ENCODE measurements at places on chromosomes 12 and 14. TPM values are rescaled to one million over a fixed set of nuclear protein-coding genes. Genes with fewer than 3 reads are reported as not detected.

GRCh38 chr14:96722736-96723135 lies 74.4 kb upstream of the VRK1 start:
- no peak for DNase-seq

DNA sequence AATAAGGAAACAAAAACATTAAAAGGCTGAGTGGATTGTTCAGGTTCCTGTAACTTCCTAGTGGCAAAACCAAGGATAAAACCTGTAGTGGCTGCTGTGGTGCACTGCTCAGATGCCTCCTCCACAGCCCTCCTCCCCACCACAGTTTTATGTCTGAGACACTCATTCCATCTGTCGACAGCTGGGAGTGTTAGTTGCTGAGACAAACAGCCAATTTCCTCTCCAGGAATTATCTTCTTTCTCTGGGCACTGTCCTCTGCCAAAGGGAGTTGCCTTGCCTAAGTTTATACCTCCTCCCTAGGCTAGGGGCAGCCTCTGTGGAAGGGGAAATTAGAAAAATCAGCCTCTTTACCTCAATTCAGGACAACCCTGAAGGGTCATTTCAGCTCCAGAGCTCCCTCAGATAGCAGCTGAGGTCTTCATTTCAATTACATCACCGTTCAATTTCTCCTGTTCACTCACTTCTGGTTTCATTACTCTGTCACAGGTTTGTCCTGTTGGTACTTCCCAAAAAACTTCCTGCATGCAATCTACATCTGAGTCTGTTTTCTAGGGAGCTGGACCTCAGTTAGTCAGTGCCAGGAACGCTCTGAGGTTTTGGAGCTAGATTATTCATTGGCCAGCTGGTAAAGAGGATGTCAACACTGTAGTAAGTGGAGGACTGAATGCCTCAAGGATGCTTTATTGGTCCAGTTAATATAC lies 74.9 kb upstream of the ATP2B1 start:
- peak; percentile 59 for DNase-seq

DNA sequence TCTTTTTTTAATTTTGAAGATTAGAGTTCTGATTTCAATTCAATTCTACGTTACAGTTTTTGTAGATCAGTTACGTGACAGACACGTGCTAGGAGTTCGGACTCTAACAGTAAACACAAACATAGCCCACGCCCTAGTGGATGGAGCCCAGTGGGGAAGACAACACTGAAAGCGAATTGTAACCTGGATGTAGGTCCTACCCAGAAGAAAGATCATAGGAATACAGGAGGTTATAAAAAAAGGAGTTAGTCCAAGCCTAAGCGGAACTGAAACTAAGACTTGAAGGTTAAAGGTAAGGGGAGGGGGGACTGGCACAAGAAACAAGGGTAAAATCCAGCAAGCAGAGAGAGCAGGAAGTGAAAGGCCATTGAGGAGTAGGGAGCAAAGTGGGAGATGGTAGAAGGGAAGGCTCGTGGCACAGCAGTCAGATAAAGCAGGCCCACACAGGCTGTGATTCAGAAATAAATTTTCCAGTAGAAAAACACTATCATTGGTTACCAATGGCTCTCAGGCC lies 15.7 kb upstream of the CRY1 start:
- no peak for DNase-seq

DNA sequence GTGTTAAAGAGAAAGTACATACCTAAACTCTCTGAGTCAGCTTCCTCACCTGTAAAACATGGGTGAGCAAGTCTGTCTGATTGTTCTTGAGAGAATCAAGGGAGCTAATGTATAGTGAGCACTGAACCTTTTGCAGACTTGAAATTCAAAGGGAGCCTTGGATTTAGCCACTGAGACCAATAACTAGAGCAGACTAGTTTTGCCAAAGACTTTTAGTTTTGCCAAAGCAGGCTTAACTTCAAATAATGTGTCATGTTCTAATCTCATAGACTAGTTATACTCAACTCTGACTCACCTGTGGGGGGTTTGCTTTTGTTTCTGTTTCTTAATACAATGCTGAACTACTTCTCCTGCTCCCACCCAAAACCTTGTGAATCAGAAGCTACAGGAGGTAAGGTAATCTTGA lies 123.7 kb downstream of the SLC25A21 start:
- DNase-seq: peak; percentile 57

GRCh38 chr12:14701809-14702568 lies 5.6 kb upstream of the GUCY2C start:
- no peak for DNase-seq

DNA sequence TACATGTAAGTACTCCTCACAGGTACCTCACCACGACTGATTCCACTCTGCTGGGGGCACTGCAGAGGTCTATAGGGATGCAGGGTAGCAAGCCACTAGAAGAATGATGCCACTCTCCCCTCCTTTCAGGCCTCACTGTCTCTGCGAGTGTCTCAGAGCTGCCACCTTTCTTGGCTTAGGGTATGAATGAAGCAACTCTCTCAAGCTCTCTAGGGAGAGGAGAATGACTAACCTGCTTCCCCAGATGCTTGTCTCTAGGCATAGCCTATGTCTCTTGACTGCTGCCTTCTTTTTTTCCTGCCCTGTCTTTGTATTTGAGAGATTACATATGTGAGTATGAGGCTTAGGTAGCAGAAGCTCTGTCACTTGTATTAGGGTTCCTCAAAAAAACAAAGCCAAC lies 566.5 kb upstream of the ATP2B1 start:
- no peak for DNase-seq

DNA sequence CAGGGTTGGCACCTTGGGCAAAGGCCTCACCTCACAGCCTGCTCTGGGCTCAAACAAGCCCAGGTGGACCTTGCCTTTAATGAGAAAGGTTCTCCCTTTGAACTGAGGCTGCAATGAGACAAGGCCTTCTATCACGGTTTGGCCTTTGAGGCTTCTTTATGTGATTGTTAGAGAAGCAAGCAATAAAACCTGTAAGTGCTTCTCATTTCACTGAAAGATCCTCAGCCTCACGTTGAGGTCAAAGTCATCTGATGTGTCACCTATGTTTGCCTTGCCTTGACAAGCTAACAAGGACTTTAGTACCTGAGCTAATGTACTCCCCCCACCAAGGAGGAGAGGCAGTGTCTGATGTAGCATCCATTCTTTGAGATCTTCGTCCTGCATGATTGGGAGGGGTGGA lies 155.9 kb upstream of the RBM19 start:
- DNase-seq: no peak

DNA sequence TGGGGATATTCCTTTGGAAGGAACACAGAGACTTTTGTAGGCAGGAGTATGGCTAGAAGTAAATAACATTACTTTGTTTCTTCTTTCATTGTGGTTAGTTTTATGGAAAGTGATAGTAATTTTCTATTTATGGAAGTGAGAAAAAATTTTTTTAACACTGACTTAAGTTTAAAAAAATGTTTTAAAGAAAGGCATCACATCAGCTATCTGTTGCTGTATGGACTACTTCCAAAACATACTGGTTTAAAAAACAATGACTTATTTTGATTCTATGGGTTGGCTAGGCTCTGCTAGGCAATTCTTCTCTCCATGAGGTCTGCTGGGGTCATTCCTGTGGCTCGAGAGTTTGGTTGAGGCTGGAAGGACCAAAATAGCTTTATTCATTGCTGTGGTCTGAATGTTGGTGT lies 31.7 kb upstream of the SLC38A2 start:
- DNase-seq: peak; percentile 96

DNA sequence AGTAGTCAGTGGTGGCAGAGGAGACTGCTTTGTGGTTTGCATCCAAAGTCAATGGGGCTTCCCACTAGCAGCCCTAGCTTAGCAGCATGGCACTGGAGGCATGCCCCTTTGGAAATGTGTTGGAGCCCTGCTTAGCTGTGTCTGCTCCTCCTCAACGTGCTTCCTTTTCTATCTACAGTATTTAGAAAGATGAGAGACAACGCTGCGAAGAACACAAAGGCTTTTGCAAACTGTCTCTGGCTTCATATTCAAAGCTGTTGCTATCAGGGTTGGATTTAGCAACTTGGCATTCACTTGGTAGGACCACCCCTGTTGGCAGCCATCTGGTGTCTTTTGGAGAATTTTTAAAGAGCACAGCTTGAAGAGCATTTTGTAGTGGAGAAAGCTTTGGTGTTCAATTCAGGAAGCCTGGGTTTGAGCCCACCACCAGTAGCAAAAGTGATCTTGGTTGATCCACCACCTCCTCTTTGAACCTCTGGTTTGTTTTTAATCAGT lies 82.1 kb upstream of the CCDC196 start:
- no peak for DNase-seq

- DNase-seq: no peak
Measured at GRCh38 chr12:96948782-96949181, 41.7 kb downstream of the NEDD1 start.

GRCh38 chr12:24664161-24664880 lies 284.6 kb downstream of the BCAT1 start:
- no peak for DNase-seq

- no peak for DNase-seq
Measured at GRCh38 chr14:81559385-81559784, 25.7 kb upstream of the SEL1L start.

DNA sequence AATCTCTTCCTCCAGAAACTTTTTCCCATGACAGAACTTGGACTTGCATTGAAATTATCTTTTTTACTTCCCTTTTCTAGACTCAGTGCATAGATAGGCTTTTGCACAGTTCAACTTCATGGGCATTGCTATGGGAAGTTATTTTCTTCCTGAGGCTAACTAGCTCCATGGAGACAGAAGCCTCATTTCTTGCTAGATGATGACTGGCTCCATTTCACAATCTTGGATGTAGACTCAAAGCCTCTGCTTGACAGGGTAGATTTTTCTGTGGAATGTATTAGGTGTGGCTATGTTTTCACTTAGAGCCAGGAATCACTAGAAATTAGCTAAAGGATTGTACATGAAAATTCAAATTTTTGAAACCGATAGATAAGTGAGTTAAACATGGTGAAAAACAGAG lies 884.1 kb upstream of the MGAT4C start:
- DNase-seq: peak; percentile 93

DNA sequence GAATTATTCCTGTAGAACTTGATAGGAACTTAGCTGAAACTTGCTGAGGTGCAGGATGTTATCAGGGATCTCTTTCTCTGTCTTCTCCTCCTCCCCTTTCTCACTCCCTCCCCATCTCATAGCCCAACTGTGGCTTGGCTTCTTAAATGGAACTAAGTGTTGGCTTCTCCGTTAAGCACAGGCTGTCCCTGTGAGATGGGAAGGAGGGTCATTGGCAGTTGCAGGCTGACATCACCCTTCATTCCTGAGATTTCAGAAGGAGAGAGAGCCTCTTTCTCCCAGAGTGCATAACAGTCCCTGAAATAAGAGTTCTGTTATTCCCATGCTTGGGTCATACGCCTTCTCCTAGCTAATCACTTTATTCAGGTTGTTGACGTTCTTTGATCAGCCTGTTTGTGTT lies 162.0 kb downstream of the UNC79 start:
- no peak for DNase-seq

DNA sequence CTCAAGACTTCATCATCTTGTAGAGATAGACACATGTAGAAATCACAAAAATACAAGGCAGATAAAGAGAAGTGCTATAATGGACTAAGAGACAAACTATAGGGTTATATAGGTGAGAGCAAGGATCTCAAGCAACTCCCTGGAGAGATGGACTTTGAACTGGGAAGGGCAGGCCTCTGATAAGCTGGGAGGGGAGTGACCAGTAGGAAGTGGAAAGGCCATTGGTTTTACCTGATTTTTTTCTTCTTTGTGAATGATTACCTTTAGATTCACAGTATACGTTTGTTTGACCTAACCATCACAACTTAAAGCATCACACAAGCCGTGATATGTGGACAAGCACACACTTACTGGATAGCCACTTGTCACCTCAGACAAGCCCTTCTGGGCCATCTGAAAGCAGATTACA lies 5.2 kb upstream of the TEP1 start:
- DNase-seq: no peak

- DNase-seq: peak; percentile 86
Measured at GRCh38 chr14:68284333-68284732, 464.8 kb downstream of the RAD51B start.

- DNase-seq: no peak
Measured at GRCh38 chr14:68771631-68772030, 21.2 kb downstream of the ZFP36L1 start.

GRCh38 chr12:85814071-85814470 lies 22.1 kb downstream of the RASSF9 start:
- DNase-seq: no peak

DNA sequence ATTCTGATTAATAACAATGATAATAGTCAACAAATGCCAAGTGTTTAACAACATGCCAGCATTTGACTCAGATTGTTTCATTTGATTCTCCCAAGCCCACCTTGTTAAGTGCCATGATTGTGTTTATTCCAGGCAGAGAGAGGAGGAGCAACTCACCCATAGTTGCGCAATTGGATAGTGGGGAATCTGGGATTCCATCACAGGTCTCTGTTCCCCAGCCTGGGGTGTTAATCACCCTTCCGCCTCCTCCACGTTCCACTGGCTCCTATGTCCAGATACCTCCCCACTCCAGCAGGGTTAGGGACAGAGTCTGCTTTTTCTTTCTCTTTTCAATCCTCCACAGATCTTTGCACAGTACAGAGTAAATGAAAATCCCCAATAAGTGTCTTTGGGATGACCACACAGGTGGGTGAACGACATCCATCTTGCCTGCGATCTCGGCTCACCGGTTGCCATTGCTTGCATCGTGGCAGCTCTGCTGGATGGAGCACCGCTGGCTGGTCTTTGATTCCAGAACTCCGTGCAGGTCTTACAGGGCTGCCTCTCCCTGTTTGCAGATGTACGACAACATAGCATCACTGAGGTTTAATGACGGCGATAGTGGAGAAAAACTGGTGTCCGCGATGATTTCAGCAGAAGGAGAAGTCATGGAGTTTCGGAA lies 78.8 kb downstream of the DNAH10 start:
- DNase-seq: no peak

- no peak for DNase-seq
Measured at GRCh38 chr12:4813741-4814140, 93.5 kb downstream of the GALNT8 start.

GRCh38 chr12:16530268-16530850 lies 75.6 kb downstream of the LMO3 start:
- DNase-seq: no peak

GRCh38 chr12:91935296-91935695 lies 210.3 kb downstream of the BTG1 start:
- no peak for DNase-seq

- DNase-seq: peak; percentile 18
Measured at GRCh38 chr12:64757771-64758170, 1.4 kb downstream of the GNS start.

Gene LTB4R
- 1.5 TPM for total RNA-seq

Gene C14orf180
- total RNA-seq: not detected

Gene CCDC175
- not detected for total RNA-seq

Gene MYO1H
- not detected for total RNA-seq

Gene TDRD9
- 0.45 TPM for total RNA-seq

Gene KCNH3
- total RNA-seq: 0.08 TPM

Gene ABHD12B
- total RNA-seq: not detected

Gene ETFBKMT
- total RNA-seq: 6.2 TPM
